ENCODE measurements at places on chromosomes 3 and 15.
A peak's percentile ranks its signal among the peaks of the same experiment; 100 is the strongest.

DNA sequence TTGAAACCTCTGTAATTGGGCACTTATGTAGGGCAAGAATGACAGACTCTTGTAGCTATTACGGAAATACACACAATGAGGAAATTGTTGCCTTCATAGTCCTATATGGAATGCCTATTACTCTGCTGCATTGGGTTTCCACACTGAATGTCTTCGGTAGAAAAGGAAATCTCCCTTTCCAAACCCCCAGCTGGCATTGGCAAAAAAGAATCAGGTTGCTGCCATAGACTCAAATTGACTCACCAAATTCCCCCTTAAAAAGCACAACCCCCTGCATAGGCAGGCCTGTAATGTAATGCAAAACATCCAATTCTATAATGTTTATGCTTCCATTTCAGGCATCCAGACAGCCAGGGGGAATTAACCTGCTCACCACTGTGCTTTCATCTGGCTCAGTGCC, 44.8 kb upstream of the NTRK3 start:
- DNase-seq: no peak

- DNase-seq: no peak
These were observed 21.6 kb upstream of the MOBP start for GRCh38 chr3:39445927-39446326.

DNA sequence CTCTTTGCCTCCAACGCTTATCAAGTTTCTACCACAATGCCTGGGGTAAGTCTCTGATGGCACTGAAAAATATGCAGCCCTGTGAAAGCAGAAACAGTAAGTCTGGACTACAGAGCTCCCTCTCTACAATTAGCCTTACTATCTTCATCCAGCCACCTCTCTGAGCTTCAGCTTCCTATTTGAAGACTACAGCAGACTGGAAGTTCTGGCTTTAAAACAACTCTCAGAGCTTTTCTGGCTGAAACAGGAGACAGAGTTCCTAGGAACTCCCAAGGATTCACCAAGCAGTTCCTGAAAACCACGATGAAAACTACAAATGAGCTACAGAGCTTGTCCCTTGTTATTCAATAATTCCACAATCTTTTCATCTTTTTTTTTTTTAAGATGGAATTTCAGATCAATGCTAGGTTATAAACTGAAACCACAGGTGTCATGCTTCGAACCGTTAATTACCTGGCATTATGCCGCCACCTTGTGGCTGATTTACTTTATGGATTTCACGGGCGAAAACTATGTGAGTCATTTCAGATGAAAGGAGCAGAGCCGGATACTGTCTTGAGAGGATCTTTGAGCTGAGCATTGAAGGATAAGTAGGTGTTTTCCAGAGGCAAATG, 3.9 kb downstream of the CRYGS start:
- peak; percentile 21 for DNase-seq

DNA sequence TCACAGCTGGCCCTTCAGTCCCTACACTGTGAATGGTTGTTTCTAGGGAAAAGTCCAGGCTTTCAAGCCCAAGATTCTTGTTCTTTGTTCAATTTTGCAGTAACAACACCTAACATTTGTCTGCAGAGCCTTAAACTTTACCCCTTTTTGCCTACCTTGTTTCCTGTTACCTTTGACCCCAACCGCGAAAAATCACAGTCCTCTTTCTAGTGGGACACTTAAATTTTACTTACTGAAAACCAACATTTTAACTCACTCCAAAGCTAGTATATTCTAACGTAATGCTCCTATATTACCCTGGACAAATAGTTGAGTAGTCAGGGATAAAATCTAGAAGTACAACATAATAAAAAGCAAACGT, 649 bp upstream of the PIK3CB start:
- DNase-seq: no peak

DNA sequence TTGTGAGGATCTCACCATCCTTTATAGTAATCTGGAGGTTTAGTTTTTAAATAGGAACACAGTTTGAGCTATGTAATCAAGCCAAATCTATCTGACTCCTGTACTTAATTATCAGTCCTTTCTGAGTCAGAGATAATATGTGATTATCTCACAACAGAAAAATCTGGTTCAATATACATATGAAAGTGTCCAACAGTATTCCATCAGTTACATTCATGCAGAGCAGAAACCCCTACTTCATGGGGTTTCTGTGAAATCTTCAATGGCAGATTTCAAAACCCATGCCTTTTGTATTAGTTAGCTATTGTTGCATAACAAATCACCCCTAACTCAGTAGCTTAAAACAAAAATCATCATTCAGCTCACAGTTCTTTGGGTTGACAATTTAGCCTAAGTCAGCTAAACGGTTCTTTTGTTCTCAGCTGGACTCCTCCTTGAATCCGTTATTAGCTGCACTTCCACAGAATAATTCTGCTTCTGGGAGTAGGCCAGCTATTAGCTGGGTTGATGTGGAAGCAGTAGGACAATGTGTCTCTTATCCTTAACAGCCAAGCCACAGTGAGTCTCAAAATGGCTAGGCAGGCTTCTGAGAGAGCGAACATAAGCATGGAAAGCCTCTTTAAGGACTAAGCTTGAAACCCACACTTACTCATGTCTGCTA, 42.9 kb upstream of the ARPP21 start:
- no peak for DNase-seq

GRCh38 chr15:48806151-48806550, 4.7 kb downstream of the CEP152 start:
- no peak for DNase-seq

- no peak for DNase-seq
These were observed 124.1 kb downstream of the ETFA start for GRCh38 chr15:76187163-76187562.

GRCh38 chr3:187679638-187680396, 9.6 kb upstream of the SST start:
- no peak for DNase-seq

- DNase-seq: no peak
These were observed 61.0 kb downstream of the POLR2M start for GRCh38 chr15:57767481-57767880.

- DNase-seq: no peak
These were observed 45.9 kb upstream of the LMCD1 start for GRCh38 chr3:8455526-8456411.

GRCh38 chr15:70781236-70781635, 17.9 kb upstream of the UACA start:
- DNase-seq: no peak

GRCh38 chr15:87756072-87756471, 500.5 kb downstream of the NTRK3 start:
- DNase-seq: no peak

DNA sequence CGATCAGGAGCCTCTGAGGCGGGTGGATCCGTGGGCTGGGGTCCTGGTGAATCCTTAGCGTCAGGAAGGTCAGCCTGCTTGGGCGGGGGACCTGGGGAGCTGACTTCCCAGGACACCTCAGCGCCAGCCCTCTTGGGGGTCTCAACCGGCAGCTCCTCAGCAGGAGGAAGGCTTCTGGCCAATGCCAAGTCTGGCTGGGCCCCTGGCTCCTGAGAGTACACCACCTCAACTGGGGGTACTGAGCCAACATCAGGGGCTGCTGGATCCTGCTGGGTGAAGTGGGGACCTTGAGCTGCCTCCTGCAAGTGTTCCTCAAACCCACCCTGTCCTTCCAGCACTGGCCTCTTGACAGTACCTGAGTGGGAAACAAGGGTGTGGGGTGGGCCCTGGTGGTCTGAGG, 3.1 kb downstream of the PRRT3 start:
- no peak for DNase-seq

GRCh38 chr3:116815321-116815720, 105.7 kb downstream of the TUSC7 start:
- no peak for DNase-seq

GRCh38 chr3:83063446-83063845, 1302.0 kb upstream of the GBE1 start:
- DNase-seq: no peak

- no peak for DNase-seq
These were observed 45.2 kb downstream of the SMAD6 start for GRCh38 chr15:66747223-66747622.

GRCh38 chr15:39403640-39404117, 177.2 kb upstream of the THBS1 start:
- DNase-seq: peak; percentile 59

- DNase-seq: no peak
These were observed 15.0 kb upstream of the LTF start for GRCh38 chr3:46479696-46480095.

DNA sequence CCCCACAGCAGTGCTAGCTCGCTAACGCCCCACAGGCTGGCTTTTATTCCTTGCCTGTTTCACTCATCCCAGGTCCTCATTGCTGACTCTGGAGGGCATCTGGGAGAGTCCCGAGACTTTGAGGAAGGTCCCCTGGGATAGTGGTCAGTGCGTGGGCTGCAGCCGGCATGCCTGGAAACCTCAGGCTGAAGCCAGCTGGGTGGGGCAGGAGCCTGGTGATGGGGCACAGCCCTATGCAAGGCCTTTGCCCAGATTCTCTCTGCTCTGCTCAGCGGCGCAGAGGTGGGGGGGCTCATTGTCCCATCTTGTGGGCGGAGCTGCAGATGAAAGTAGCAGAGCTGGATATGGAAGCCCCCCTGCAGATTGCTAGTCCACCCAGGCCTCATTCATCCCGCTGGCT, 55.7 kb upstream of the SMAD6 start:
- no peak for DNase-seq

DNA sequence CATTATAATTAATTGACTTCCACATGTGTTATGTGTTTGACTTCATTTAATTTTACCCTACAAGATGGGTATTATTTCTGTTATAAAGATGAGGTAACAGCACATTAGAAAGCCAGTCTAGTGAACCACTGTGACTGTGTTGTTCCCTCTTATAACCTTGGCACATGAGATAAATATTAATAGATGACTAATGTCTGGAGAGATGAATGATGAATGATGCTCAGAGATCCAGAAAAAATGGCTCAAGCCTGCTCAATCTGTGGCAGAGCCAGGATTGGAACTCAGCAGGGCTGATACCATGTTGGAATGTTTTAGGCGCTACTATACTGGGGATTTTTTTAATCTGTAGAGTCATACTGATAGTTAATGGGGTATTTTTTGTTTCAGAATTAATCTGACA, 118.8 kb upstream of the PTX3 start:
- no peak for DNase-seq

GRCh38 chr3:54045061-54045815, 77.1 kb upstream of the CACNA2D3 start:
- no peak for DNase-seq

GRCh38 chr3:131072845-131073244, 46.2 kb downstream of the NEK11 start:
- DNase-seq: no peak

DNA sequence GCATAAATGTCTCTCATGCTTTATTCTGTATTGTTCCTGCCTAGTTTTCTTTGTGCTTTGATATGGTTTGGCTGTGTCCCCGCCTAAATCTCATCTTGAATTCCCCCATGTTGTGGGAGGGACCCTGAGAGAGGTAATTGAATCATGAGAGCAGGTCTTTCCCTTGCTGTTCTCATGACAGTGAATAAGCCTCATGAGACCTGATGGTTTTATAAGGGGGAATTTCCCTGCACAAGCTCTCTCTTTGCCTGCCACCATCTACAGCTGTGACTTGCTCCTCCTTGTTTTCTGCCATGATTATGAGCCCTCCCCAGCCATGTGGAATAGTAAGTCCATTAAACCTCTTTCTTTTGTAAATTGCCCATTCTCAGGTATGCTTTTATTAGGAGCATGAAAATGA, 1596.6 kb downstream of the SI start:
- DNase-seq: no peak

DNA sequence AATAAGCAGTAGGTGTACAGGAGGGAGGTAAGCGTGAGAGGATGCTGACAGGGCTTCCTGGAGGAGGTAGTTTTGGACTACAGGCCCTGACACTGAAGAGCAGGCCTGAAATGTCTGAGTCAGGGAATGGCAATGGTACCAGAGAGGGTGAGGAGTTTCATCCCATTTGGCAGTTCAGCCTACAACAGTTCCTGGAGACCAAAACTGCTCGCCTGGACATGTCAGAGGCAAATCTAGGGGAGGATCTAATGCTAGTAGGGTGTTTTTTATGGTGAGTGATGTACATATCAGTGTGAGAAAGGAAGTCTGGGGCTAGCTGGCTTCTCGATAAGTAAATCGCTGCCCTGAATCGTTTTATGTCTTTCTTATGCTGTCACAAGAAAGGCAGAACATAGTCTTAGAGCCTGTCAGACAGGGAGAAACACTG, 13.8 kb upstream of the TNFSF10 start:
- DNase-seq: no peak

GRCh38 chr15:58467121-58467721, 35.4 kb downstream of the LIPC start:
- DNase-seq: no peak

- DNase-seq: no peak
These were observed at the start of gene EFCC1 for GRCh38 chr3:129001101-129001805. Gene EFCC1 (plus strand): TSS chr3:129001304. CDS start chr3:129001629, 325 bp downstream.

GRCh38 chr3:39021465-39022285, 30.1 kb downstream of the SCN11A start:
- no peak for DNase-seq

DNA sequence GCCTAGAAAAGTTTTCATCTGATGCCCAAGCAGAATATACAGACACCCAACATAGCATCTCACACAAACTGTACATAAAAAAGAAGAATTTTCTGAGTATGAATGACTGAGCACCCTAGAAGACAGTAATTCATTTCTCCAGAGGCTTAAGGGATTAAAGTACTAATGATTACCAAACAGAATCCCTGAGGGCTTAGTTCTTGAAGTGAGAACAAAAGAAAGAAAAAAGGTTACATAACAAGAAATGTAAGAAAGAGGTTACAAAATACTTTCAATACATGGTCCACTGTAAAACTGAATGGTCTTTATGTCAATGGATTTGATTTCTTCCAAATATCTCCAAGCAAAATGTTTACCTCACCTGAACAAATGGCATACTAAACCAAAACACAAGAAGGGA, 9.1 kb upstream of the NEK10 start:
- DNase-seq: no peak

DNA sequence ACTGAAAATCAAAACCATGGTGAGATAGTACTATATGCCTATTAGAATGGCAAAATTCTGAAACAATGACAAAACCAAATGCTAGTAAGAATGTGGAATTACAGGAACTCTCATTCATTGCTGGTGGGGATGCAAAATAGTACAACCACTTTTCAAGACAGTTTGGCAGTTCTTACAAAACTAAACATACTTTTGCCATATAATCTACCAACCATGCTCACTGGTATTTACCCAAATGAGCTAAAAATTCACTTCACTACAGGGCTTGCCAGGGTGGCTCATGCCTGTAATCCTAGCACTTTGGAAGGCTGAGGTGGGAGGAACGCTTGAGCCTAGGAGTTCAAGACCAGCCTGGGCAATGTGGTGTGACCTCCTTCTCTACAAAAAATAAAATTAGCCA, 40.0 kb downstream of the MYO9A start:
- peak; percentile 31 for DNase-seq

GRCh38 chr3:31014317-31015040, 120.0 kb upstream of the GADL1 start:
- DNase-seq: no peak

DNA sequence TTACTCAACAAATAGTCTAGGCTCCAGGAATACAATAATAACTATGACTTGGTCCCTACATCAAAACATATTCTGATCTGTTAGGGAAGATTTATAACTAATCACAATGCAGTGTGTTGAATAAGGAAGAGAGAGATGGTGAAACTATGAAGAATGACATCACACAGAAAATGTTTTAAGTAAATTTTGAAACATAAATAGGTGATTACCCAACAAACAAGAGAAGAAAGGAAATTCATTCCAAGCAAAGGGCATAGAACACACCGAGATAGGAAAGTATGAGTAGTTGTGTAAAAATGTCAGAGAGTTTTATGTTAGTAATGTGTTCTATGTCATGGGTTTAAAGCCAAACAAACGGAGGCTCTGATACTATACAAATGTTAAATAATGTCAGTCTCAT, 13.4 kb downstream of the SEC62 start:
- no peak for DNase-seq

GRCh38 chr3:115469649-115470048, 153.7 kb upstream of the GAP43 start:
- no peak for DNase-seq

All from AG04449 (cell line).